ENCODE measurements at places on chromosomes 13 and 19.
A peak's percentile ranks its signal among the peaks of the same experiment; 100 is the strongest.

GRCh38 chr13:60788156-60788829 is 391.3 kb downstream of the TDRD3 start:
- DNase-seq, result no peak

GRCh38 chr13:29483211-29483610 is 112.3 kb downstream of the SLC7A1 start:
- no peak for DNase-seq

DNA sequence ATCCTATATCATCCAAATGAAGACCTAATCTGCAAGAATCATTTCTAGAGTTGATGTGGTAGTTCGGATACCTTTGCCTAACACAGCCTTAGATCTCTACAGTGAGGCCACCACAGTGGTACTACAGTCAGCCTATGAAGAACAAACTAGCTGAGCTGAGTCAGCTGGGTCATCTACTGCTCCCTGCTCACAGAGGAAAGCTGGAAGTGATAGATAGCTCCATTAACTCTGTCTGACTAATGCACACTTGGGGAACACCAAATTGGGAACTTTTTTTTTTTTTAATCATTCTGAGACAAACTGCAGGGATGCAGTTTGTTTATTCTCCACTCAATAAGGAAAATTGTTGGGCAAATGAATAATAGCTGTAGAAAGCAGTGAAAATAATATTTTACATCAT is 1160.6 kb downstream of the PCDH9 start:
- DNase-seq, result no peak

GRCh38 chr13:111924678-111925075 is 142.3 kb upstream of the SOX1 start:
- DNase-seq, result no peak

DNA sequence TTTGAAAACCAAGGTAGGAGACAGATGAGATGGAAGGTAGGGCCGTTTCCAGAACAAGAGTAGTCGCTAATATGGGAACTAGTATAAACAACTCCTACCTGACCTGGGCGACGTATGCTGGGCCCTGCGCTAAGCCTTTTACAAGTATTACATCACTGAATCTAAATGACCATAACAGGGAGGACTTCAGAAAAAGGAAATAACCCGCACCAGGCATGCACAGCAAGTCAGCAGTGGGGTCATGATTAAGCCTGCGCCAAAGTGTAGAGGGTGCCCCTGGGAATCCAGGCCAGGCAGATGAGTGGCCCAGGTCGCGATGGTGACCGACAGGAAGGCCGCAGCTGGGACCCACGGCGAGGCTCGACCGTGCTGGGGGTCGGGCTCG is 613 bp downstream of the ATP13A1 start:
- DNase-seq, result no peak

- no peak for DNase-seq
These were observed 37.9 kb downstream of the MLLT1 start for GRCh38 chr19:6241680-6242377.

DNA sequence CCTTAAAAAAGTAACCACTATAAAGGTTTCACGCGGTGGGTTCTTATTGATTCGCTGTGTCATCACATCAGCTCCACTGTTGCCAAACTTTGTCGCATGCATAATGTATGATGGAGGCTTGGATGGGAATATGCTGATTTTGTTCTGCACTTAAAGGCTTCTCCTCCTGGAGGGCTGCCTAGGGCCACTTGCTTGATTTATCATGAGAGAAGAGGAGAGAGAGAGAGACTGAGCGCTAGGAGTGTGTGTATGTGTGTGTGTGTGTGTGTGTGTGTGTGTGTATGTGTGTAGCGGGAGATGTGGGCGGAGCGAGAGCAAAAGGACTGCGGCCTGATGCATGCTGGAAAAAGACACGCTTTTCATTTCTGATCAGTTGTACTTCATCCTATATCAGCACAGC is 30.6 kb downstream of the FGF9 start:
- DNase-seq, result no peak

DNA sequence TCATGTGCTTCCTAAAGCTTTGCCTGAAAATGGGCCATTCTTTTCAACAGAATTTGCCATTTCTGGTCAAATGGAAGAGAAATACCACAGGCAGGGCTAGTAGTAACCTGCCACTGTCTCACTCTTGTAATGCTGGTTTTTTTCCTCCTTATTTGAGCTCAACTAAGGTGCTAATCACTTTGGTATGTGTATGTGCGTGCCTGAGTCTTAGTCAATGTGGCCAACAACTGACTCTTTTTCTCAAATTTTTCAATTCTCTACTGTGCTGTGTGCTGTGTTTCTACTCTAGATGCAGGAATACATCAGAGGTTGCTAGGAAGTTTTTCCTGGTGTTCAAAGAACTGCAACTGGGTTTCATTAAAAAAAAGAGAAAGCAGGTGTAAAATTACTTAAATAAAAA is 870.2 kb downstream of the EFNB2 start:
- no peak for DNase-seq

- DNase-seq, result no peak
These were observed 33.1 kb upstream of the ZNF331 start for GRCh38 chr19:53504885-53505284.

DNA sequence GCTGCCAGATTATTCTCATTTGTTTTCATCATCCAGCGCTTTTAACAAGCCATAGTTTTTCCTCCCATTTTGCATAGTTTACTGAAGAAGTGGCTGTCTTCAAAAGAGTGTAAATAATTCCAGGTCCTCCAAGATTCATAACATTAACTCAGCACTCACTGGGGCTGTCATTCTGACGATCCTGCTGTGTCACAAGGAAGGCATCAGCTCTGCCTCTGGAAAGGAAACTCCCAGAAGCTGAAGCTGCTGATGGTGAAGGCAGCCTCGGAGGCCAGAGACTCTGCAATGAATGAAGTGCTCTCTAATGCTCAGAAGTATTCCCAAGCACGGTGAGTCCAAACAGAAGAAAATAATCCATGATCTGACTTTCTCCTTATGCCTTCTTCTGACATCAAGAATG is 60.0 kb downstream of the FLT1 start:
- no peak for DNase-seq

- DNase-seq, result no peak
These were observed 631 bp downstream of the LACC1 start for GRCh38 chr13:43880214-43880855.

- DNase-seq, result no peak
These were observed 3.4 kb downstream of the EIF3G start for GRCh38 chr19:10116085-10116865.

DNA sequence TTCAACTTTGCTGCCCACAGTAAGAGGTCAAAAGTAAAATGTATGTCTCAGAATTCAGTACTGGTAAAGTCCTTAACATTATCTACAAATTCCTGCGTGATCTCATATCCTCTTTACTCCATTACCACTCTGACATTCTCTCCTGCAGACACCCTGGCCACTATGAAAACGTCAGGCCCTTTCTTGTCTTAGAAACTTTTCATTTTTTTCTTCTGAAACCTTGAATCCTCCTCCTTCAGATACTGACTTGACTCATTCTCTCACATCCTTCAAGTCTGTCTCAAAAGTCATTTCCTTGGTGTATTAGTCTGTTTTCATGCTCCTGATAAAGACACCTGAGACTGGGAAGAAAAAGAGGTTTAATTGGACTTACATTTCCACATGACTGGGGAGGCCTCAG is 262.3 kb downstream of the POU4F1 start:
- DNase-seq, result no peak

DNA sequence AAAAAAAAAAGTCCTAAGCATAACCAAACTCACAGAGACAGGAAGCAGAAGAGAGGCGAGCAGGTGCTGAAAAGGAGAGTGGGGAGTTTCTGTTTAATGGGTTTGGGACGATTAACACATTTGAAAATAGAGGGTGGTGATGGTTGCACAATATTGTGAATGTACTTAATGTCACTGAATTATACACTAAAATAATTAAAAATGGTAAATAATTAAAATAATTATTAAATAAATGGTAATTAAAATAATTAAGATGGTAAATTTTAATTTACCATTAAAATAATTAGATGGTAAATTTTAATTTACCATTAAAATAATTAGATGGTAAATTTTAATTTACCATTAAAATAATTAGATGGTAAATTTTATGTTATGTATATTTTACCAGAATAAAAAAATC is 74.8 kb upstream of the XPO4 start:
- no peak for DNase-seq

- no peak for DNase-seq
These were observed 31.9 kb upstream of the USPL1 start for GRCh38 chr13:30585748-30586262.

GRCh38 chr13:73765651-73766384 is 368.4 kb downstream of the KLF12 start:
- peak; percentile 87 for DNase-seq

DNA sequence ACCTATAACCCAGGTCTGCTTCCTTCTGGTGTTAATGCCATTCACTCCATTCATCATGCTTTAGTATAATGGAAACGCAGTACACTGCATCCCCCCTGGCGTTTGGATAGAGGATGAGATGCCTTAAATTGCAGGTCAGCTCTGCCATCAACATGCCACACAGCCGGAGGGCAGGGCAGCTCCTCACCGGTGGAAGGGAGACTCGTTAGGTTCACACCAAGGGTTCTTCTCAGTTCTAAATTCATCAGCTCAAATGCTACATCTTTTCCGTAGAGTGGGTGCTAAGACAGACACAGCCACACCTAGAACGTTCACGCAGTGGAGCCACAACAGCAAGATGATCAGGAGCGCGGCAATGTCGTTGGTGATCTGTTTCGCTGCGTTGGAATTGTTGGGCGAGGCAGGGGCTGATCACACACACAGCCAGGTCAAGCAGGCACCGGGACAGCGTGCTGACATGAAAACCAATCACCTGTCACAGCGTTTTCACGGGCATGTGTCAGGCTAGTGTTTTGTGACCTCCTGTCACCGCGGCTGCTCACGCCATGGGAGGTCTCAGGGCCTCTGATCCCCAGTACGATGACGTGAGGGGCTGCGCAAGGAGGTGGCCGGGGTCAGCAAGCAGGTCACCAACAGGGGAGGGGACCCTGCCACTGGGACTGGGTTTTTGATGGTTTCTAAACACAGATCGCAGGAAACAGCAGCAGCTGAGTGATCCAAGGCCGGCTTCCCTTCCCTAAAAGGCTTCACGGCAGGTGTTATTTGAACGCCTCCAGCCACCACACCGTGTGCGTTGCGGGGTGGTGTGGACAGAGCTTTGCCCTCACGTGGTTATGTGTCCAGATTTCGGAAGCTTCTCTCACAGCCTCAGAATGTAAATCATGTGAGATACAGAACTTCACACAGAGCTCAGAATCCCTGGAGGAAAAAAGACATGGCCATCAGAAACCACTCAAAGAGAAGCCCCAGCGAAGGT is 94.3 kb upstream of the IRS2 start:
- no peak for DNase-seq

- no peak for DNase-seq
These were observed 62.1 kb downstream of the GGACT start for GRCh38 chr13:100526318-100527000.

- no peak for DNase-seq
These were observed 8.7 kb downstream of the ATP12A start for GRCh38 chr13:24688950-24689349.

DNA sequence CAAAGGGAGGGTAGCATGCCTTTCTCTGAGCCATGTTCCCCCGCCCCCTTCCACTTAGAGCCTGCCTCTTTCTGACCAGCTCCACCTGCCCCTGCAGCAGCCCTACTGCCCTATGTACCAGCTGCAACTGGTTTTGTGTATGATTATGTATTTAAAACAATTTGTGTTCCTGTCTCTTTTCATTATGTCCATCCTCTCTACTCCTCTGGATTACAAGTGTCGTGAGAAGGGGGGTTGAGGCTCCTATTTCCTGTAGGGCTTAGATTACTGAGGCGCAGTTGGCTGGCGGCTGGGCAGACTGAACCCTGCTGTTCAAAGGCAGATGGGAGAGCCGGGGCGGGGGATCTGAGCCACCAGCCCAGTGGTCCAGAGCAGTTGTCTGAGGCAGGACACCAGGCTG is 213.3 kb downstream of the KCNRG start:
- no peak for DNase-seq

GRCh38 chr19:4015705-4016402 is 8.3 kb downstream of the PIAS4 start:
- DNase-seq, result no peak

GRCh38 chr19:40735013-40735771 is 15.1 kb downstream of the ACTMAP start:
- DNase-seq, result no peak

- no peak for DNase-seq
These were observed 6.5 kb upstream of the KCTD4 start for GRCh38 chr13:45207319-45207718.

- DNase-seq, result no peak
These were observed 122.1 kb downstream of the COG6 start for GRCh38 chr13:39777527-39778061.

DNA sequence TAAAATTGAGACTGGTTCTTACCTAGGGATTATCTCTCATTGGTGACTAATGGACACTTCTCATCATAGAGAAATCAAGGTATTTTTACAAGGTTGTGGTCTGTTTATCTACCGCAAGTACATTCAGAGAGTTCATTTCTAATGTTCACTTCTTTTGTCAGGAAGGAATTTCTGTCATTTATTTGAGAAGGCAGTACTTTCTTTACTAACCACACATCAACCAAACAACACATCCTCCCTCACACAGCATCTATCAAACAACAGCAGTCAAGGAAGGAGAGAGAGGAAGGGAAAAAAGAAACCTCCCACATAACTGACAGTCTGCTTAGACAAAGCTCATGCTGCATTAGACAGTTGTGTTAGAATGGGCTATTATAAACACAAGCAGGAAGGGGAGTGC is 182.3 kb upstream of the KLF12 start:
- no peak for DNase-seq

DNA sequence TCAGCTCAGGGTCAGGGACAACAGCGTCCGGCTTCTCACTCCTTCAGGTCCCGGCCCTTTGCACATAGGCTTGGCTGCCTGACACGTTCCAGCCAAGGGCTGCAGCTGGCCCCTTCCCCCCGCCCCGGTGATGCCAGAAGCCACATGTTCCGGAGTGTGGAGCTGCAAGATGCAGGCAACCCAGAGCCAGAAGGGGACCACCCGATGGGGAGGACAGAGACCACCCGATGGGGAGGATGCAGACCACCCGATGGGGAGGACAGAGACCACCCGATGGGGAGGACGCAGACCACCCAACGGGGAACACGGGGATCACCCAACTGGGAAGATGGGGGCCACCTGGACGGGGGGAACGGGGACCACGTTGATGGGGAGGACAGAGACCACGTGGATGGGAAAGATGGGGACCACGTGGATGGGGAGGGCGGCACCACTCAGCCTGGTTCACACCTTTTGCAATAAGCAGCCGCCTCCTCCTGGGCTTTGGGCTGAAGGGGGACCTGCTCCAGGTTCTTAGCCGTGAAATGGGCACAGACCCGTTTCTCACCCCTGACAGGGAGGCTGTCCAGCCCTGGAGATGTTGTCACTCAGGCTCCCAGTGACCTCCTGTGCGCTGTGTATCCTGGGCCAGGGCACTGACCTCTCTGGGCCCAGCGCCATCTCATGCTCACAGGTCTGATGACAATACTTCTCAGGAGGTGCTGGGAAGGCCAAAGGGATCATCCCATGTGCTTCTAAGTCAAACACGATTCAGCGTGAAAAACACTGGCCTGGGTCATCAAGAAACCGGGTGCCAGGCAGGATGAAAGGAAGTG is 34.5 kb downstream of the C13orf46 start:
- DNase-seq, result no peak
